ENCODE measurements at places on chromosomes 3 and 15.

- no peak for DNase-seq
Observed at GRCh38 chr3:126433105-126433430, 38.4 kb downstream of the CFAP100 start.

DNA sequence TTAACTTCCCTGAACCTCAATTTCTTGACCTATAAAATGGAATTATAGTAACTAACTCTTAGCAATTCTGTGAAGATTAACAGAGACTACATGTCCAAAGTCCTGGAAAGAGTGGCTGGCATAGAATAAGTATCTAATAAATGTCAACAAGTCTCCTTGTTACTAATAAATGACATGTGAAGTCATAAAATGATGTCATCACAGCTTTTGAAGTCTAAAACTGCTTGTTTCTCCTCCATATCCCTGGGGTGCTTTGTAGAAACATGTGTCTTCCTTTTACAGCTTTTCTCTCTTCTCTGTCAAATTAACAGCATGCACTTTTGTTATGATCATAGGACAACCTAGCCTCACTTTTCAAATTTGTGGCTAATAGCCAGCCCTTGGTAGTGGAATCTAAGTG, 510.2 kb downstream of the NTRK3 start:
- DNase-seq = no peak

GRCh38 chr15:90286678-90287077, 21.2 kb downstream of the NGRN start:
- DNase-seq = peak; percentile 37

- DNase-seq = no peak
Observed at GRCh38 chr3:128429275-128429674, 37.4 kb downstream of the DNAJB8 start.

- no peak for DNase-seq
Observed at GRCh38 chr3:153456833-153457545, 295.0 kb downstream of the RAP2B start.

GRCh38 chr15:69758291-69758771, 305.7 kb downstream of the RPLP1 start:
- DNase-seq = no peak

DNA sequence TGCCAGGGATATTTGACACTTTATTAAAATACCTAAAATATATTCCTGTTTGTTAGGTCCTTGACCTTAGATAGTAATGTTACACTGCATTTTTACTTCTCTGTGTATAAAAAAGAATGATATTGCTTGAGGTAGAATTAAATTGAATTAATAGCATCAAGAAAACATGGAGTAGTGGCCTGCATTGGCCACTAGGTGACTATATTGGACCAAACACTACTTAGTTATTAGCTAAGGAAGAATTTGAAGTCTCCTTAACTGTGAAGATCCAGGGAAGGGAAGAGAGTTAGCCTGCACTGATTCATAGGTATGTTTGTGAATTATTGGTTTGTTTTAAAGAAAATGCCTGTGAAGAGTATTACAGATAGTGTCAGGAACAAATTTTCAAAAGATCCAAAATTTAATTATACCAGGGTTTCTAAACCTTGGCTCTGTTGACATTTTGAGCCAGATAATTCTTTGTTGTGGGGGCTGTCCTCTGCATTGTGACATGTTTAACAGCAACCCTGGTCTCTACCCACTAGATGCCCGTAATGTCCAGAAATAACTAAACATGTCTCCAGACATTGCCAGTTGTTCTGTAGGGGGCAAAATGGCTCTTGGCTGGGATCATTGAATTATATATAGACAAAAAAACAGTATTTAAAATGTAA, 103.6 kb upstream of the THSD4 start:
- DNase-seq = no peak

GRCh38 chr15:63291507-63291906, 14.1 kb downstream of the APH1B start:
- no peak for DNase-seq

DNA sequence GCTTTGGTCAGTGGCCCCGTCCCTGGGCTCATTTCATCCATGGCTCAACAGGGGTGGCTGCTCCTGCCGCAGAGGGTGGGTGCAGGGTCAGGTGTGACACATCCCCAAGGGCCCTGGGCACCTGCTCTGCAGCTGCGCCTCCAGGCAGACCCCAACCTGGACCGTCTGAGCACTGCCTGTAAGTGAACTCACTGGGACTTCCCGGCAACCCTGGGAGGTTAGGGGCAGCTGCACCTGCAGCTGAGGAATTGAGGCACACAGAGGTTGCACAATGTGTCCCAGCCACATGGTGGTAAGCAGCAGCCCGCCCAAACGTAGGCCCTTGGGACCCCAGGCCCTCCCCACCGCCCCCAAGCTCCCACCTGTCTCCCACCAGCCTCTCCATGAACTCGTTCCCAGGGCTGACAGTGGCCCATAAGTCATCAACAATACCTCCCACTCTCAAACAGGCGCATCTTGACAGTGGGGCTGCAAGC, 55.1 kb downstream of the PLXNA1 start:
- DNase-seq = no peak

DNA sequence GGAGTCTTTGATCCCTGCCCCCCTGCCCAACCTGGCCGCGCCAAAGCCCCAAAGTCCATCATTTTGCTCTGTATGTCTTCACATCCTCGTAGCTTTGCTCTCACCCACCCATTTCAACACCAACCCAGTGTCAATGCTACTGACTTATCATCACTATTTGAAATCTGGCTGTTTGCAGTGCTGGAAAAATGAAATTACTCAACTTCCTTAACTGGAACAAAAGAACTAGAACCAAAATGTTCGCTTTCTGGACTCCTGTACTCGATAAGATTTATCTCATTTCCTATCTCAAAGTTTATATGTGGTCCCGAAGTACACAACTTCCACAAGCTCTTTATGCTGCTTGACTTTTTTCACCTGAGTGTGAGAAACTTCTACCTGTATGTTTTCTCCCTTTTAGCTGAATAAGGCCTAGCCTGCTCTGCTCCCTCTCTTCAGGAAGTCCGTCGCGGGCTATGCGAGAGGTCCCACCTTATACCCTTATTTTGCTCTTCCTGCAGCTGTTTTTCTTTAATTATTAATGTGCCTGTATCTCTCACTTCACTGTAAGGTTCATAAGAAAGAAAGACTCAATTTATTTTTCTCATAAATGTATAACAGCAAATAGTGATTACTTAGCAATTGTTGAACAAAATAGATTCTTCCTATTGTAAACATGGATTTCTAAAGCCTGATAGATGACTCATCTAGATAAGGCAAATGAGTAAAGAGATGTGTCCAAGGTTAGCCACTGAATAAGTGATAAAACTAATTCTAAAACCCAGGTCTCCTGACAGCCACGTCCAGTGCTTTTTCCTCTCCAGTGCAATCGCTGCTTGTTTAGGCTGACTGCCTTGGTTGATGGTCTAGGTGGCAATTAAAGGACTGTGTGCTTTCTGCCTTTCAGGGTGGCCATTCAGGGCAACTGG, 464.1 kb upstream of the TPRG1 start:
- no peak for DNase-seq

- DNase-seq = peak; percentile 24
Observed at GRCh38 chr3:161770484-161771386, 274.1 kb downstream of the OTOL1 start.

DNA sequence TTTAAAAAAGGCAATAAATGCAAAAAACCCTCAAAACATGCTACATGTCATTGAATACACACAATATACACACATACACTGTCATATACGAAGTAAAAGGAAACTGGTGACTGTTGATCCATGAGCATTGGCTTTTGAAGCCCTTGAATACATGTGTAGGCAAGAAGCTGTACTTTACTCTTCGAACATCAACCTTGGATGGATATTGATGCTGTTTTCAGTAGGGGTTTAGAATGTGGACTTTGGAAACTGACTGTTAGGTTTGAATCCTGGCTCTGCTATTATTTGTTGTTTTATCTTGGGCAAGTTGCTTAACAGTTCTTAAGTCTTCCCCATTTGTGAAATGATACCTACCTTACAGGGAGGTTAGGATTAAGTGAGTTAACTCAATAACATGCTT, 30.5 kb downstream of the RNF13 start:
- no peak for DNase-seq

DNA sequence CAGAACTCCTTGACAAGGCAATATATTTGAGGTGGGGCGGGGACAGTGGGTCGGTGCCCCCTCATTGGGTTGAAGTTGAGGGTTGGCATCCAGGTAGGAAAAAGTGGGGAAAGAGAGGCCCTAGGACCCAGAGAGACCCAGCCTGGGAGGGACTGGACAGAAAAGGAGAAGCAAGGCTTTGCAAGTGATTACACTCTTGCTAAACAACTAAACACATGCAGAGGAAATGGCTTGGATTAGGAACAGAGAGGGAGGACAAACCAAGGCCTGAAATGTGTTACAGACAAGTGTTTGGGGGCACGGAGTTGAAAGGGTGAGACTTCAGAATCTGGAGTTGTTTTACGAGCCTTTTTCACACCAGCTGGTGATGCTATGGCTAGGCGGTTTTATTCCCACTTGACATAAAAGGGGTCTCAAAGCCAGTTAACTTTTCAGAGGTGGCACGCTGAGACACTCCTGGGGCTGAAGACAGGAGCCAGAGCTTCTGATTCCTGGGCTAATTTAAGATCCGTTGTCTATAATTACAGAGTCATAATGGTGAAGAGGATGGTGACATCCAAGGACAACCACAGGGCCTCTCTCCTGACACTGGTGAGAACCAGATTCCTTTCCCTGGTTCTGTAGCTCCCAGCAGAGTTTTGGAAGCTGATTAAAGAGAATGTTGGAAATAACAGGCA, 7.7 kb upstream of the KCTD6 start:
- no peak for DNase-seq

DNA sequence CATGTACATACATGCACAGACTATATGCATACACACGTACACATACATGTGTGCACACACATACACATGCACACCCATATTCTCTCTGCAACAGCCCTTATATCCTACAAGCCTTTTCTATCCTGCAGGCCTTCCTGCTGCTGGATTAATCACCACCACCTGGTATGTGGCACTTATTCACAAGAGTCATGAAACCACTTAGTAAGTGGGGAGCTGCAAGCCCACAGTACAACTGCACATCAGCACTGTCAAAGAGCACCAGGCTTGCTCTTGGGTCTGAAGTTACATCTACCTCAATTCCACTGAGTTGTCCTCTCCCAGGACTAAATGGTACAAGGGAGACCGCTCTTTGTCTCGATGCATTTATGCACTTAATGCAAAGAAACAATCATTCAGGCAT, 233.2 kb downstream of the KLF13 start:
- no peak for DNase-seq

DNA sequence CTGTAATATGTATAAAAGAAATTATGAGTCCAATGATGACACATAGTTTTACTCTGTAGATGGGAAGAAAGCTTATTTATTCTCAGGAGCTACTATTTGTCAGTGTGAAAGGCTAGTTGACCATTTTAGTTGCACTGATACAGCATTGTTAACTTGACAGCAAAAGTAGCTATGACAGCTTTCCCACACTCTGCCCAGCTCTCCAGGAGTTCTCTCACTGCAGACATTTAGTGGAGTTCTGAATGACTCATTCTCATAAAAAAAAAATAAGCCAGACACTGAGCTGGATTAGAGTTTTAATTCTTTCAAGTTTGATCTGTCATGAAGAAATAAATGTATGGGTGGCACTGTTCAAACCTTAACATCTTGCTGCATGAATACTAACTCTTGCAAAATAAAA, 77.2 kb upstream of the CFAP20DC start:
- DNase-seq = no peak

DNA sequence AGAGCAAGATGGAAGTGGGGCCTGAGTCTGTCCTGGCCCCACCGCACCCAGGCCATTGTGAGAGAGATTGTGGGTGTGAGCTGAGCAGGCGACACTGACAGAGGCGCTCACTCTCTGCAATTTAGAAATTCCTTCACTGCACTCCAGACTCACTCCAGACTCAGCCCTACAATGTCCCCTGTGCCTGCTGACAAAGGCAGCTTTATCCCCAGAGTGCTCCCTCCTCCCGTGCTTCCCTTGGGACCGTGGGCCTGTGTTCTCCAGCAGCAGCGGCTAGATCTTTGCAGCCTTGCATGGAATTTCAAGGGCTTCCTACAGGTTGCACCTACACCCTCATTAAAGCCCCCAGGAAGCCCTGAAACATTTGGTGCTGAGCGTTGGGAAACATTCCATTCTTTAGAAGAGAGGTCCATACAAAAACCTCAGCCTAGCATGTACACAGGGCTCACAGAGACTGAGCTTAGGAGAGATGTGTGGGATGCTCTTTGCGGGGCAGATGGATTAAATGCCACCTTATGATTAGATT, 1.3 kb upstream of the IL16 start:
- no peak for DNase-seq

DNA sequence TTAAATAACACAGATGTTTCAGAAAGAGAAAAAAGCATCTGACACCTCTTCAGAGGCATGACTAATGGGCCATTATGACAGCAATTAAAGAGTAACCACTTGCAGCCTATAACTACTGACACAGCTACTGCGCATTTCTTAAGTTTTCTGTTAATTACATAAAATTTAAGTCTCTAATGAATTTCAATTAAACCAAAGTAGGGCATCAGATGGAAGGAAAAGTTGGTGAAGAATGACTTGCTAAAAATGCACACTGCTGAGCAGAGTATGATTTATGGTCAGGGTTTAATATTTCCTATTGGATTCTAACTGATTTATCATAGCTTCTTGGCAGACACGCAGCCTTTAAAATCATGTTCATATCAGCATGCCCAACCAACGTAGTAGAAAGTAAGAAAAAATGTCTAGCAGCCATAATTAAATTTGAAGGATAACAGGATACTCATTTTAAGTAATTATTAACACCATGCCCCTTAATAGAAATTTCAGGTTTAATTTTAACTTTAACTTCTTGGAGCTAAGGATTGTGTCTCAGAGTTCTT, 140.0 kb downstream of the CBLB start:
- DNase-seq = no peak

All from activated CD4-positive, alpha-beta T cell treated with anti-CD3 and anti-CD28 coated beads, Interleukin-2, amount 50 U/mL, for 16 hours (primary cell).